ENCODE measurements at places on chromosomes 13 and 19. TPM values are rescaled to one million over a fixed set of nuclear protein-coding genes. Genes with fewer than 3 reads are reported as not detected.

Gene FAM124A
- polyA plus RNA-seq = 0.09 TPM

Gene F10
- polyA plus RNA-seq = not detected

Gene LYL1
- polyA plus RNA-seq = 94.2 TPM

Gene SCAF1
- 17.1 TPM for polyA plus RNA-seq

Gene CATSPERD
- polyA plus RNA-seq = not detected

Gene LHB
- 4.7 TPM for polyA plus RNA-seq

Gene GPR18
- polyA plus RNA-seq = 54.8 TPM

Gene PCDH20
- polyA plus RNA-seq = not detected

Gene CLEC17A
- 180 TPM for polyA plus RNA-seq

Gene COX7A1
- not detected for polyA plus RNA-seq

Gene AMER2
- not detected for polyA plus RNA-seq

Gene CBLC
- not detected for polyA plus RNA-seq

Gene IL11
- polyA plus RNA-seq = 0.13 TPM

Gene NLRP5
- polyA plus RNA-seq = not detected

Gene SSC5D
- polyA plus RNA-seq = 0.22 TPM

Gene SOHLH2
- not detected for polyA plus RNA-seq

Gene HS6ST3
- not detected for polyA plus RNA-seq

Gene DACH1
- not detected for polyA plus RNA-seq

Gene C1QTNF9
- polyA plus RNA-seq = not detected

Gene TSEN34
- 18.2 TPM for polyA plus RNA-seq

Gene S1PR4
- polyA plus RNA-seq = 43.5 TPM

Gene UBE2L5
- polyA plus RNA-seq = 0.16 TPM

Gene TMEM145
- not detected for polyA plus RNA-seq

Gene C19orf12
- polyA plus RNA-seq = 11.4 TPM

Gene FUT2
- not detected for polyA plus RNA-seq

Gene KCNN1
- polyA plus RNA-seq = not detected

Gene SYT3
- 0.09 TPM for polyA plus RNA-seq

Gene DLEU7
- 0.12 TPM for polyA plus RNA-seq

Gene ZNF540
- 2.9 TPM for polyA plus RNA-seq

Gene MZF1
- polyA plus RNA-seq = 95.8 TPM

Gene CEACAM8
- polyA plus RNA-seq = not detected

Gene FBXO17
- polyA plus RNA-seq = not detected

Gene CNN1
- not detected for polyA plus RNA-seq

Gene ZNF653
- polyA plus RNA-seq = 17.4 TPM

Gene GPR42
- 0.10 TPM for polyA plus RNA-seq

Gene STOML3
- polyA plus RNA-seq = not detected

Gene KCTD12
- polyA plus RNA-seq = 1.8 TPM

Gene ZNF763
- polyA plus RNA-seq = 3.0 TPM

Gene ATCAY
- not detected for polyA plus RNA-seq

Gene ZNF534
- 0.04 TPM for polyA plus RNA-seq
